Caco-2 (cell line): ENCODE measurements at places on chromosomes 6 and 20. TPM values are rescaled to one million over a fixed set of nuclear protein-coding genes. Genes with fewer than 3 reads are reported as not detected.
A peak's percentile ranks its signal among the peaks of the same experiment; 100 is the strongest.

- DNase-seq, result no peak
- H3K27me3 ChIP-seq, result no peaks in the 10 kb centered on the region
- H3K4me3 ChIP-seq, result no peak overlapping the region
- H3K4me1 ChIP-seq, result no peaks in the 10 kb centered on the region
- no peak overlapping the region for H3K27ac ChIP-seq
Measured at GRCh38 chr6:128415387-128415786, 105.0 kb downstream of the PTPRK start.

GRCh38 chr6:110864824-110865223, 9.8 kb upstream of the AMD1 start:
- H3K4me1 ChIP-seq, result peaks cover 13% of the 10 kb centered on the region
- DNase-seq, result no peak
- H3K27ac ChIP-seq, result no peak overlapping the region
- H3K36me3 ChIP-seq, result no peaks in the 10 kb centered on the region

GRCh38 chr6:105359419-105360370, 43.2 kb downstream of the PREP start:
- DNase-seq, result no peak
- no peak overlapping the region for H3K27ac ChIP-seq
- H3K4me3 ChIP-seq, result no peak overlapping the region
- no peaks in the 10 kb centered on the region for H3K27me3 ChIP-seq
- H3K36me3 ChIP-seq, result peaks cover 1% of the 10 kb centered on the region; the same call in 1 of the 2 replicates

- no peak overlapping the region for H3K27ac ChIP-seq
- H3K27me3 ChIP-seq, result no peaks in the 10 kb centered on the region
- DNase-seq, result no peak
- peaks cover 23% of the 10 kb centered on the region for H3K4me1 ChIP-seq
- no peak overlapping the region for H3K4me3 ChIP-seq
Measured at GRCh38 chr6:167739721-167740475, 86.8 kb upstream of the AFDN start.

- no peak overlapping the region for H3K4me3 ChIP-seq
- no peak for DNase-seq
- no peak overlapping the region for H3K27ac ChIP-seq
- no peaks in the 10 kb centered on the region for H3K27me3 ChIP-seq
- H3K36me3 ChIP-seq, result no peaks in the 10 kb centered on the region
- no peaks in the 10 kb centered on the region for H3K4me1 ChIP-seq
Measured at GRCh38 chr20:47993817-47994216, 208.5 kb upstream of the SULF2 start.

GRCh38 chr20:11502061-11502460, 415.6 kb upstream of the BTBD3 start:
- no peaks in the 10 kb centered on the region for H3K27me3 ChIP-seq
- H3K4me1 ChIP-seq, result no peaks in the 10 kb centered on the region
- no peak for DNase-seq

DNA sequence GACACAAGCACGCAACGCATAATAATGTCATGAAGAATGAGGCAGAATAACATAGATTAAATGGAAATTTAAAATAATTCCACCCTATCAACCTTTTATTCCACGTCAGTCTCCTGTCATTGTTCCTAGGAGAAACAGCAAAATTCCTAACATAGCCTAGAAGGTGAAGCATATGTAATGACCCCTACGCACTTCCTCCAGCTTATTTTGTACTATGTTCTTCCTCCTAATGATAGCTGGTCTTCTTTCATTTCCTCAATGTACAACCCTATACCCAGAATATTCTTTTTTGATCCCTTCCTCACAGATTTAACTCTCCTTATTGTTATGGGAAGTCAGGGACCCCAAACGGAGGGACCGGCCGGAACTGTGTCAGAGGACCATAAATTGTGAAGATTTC, 122.0 kb upstream of the CARMIL1 start:
- H3K27me3 ChIP-seq, result no peaks in the 10 kb centered on the region
- peak overlapping the region; percentile 23 for H3K27ac ChIP-seq
- H3K4me3 ChIP-seq, result no peak overlapping the region

- no peak overlapping the region for H3K27ac ChIP-seq
- H3K36me3 ChIP-seq, result no peaks in the 10 kb centered on the region
- DNase-seq, result peak; percentile 2
- no peaks in the 10 kb centered on the region for H3K27me3 ChIP-seq
Measured at GRCh38 chr6:89887452-89888137, 6.7 kb upstream of the GJA10 start.

DNA sequence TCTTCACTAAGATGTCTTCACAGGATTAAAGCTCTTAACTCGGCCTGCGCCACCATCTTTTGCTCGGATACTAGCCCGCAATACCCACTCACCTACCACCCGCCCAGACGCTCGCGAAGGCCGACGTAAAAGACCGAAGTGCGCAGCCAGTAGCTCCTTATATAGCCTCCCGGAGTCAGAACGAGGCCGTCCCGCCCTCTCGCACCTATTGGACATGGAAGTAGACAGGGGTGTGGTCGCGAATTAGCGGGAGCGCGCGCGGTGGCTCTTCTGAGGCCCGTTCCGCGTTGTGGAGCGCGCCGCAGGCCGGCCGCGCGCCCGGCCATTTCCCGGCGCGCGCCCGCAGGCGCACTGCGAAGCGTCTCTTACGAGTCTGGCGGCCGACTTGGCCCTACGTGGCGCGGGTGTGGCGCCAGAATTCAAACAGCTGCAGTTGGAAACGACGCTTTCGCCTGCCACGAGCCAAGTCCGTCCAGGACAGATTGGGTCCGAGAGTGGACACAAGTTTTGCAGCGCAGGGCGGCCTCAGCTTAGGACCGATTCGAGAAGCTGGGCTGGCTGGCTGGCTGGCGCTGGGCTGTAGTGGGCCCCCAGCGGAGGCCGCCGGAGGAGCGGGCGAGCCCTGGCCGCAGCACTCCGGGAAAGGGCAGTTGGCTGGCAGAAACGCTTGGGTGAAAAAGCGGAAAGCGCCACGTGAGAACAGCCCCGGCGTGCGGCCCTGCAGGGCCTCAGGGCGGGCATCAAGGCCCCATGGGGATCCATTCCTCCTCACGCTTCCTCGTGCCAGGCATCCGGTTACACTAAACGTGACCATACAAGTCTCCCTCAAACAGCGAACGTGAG, 36.1 kb upstream of the SYNCRIP start:
- peak overlapping the region; percentile 98 for H3K27ac ChIP-seq
- peak; percentile 97 for DNase-seq
- peak overlapping the region; percentile 89 for H3K4me3 ChIP-seq
- H3K27me3 ChIP-seq, result no peaks in the 10 kb centered on the region
- no peaks in the 10 kb centered on the region for H3K4me1 ChIP-seq

DNA sequence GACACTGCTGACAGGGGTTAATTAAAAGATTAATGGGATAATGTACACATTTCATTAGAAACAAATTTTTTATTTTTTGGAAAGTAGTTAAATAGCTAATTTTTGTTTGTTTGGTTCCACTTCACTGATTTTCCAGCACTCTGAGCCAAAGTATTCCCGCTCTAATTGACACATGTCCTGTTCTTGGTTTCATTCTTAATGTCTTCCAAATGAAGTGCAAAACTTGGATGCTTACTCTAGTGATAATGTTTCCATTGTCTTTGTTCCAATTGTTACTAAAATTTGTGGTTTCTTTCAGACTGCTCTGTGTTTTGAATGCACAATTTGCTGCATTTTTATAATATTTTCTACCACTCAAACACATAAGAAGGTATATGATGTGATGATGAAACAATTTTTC, 794.3 kb downstream of the PHF3 start:
- no peak overlapping the region for H3K27ac ChIP-seq
- H3K4me3 ChIP-seq, result no peak overlapping the region
- no peak for DNase-seq

DNA sequence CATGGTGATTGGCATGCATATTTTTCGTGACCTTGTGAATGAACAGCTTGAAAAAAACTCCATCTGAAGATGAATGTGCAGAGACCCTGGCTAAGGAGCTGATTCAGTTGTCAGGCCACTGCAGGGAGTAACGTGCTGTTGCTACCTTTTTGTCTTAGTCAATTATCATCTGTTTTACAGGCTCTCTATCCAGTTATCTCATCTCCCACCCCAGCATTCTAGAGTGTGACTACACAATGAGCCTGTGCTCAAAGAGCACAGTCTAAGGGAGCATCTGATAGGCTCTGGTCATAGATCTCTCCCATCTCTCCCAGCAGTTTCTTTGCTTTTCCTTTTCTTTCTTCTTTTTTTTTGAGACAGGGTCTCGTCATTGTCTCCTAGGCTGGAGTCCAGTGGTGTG, 45.5 kb downstream of the NDRG3 start:
- no peaks in the 10 kb centered on the region for H3K4me1 ChIP-seq
- no peak for DNase-seq
- H3K27ac ChIP-seq, result no peak overlapping the region
- no peaks in the 10 kb centered on the region for H3K27me3 ChIP-seq
- no peak overlapping the region for H3K4me3 ChIP-seq
- H3K36me3 ChIP-seq, result no peaks in the 10 kb centered on the region

C6orf15 gene
- total RNA-seq, result not detected in 2 replicates

SNX21 gene
- 14.1 and 15.6 TPM in 2 replicates for total RNA-seq

E2F3 gene
- total RNA-seq, result 15.4 and 16.3 TPM in 2 replicates

OLIG3 gene
- total RNA-seq, result 0.21 TPM in 1 of 2 replicates, not detected in the other

TMEM74B gene
- 6.9 and 7.8 TPM in 2 replicates for total RNA-seq

PRDM13 gene
- total RNA-seq, result 0.41 and 0.44 TPM in 2 replicates

SLC22A2 gene
- 0.19 TPM in 1 of 2 replicates, not detected in the other for total RNA-seq

AVP gene
- not detected in 2 replicates for total RNA-seq
